Astrocyte of the spinal cord (primary cell): ENCODE measurements at places on chromosomes 1 and 21.
A peak's percentile ranks its signal among the peaks of the same experiment; 100 is the strongest.

GRCh38 chr1:31790140-31790539 is 25.7 kb downstream of the SPOCD1 start:
- no peak for DNase-seq

DNA sequence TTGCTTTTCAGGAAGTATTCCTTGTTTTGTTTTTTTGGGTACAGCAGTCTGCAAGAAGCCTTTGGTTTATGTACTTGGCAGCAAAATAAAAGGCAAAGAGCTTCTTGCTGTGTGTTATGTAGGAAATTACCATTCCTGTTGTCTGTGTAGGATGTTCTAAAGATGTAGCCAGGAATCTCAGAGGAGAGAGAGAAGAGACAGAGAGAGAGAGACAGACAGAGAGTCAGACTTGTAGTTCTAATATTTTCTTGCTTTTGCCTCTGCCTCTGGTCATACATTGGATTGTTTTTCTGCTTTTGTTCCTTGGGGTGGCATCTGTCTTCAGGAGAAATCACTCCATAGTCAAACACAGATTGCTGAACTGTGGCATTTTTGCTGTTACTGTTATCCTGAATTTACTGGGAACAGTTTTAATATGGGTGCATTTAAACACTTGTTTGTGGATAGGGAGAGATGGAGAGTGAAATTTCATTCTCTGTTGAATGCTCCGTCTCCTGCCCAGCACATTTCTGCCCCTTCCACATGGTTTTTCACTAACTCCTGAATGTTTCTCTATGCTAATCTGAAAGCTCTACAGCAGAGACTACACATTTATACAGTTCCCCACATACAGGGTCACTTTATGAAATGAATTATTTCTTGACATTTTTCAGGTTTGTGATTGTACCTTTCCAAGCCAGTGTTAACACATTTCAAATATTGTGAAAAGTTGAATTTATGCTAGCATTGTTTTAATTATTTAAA is 49.8 kb downstream of the POU2F1 start:
- no peak for DNase-seq

DNA sequence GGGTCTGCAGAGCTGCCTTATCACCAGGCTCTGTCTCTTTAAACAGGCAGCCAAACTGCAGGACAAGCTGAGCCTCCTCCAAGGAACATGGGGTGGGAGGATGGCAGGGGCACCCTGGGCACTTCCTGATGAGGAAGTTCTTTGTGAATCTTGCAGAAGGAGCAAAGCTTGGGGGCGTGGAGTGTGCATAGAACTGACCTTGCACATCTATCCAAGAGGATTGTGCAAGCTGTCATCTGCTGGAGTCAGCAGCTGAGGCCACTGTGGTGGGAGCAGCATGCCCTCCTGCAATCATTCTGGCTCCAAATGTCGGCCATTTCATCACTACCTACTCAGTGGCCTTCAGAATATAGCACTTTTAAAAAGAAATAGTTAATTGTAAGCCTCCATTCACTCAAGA is 182.2 kb downstream of the AJAP1 start:
- DNase-seq = no peak

GRCh38 chr1:10836726-10837125 is 40.3 kb upstream of the CASZ1 start:
- no peak for DNase-seq

- DNase-seq = peak; percentile 98
Observed at GRCh38 chr1:66271216-66271903, 262.6 kb upstream of the SGIP1 start.

- DNase-seq = no peak
Observed at GRCh38 chr1:33081554-33082305, 777 bp downstream of the AZIN2 start.

- peak; percentile 98 for DNase-seq
Observed at GRCh38 chr1:112522621-112523020, 13.9 kb downstream of the WNT2B start.

- DNase-seq = peak; percentile 62
Observed at GRCh38 chr21:46066591-46067331, 31.2 kb upstream of the COL6A2 start.

- DNase-seq = no peak
Observed at GRCh38 chr1:150995460-150995859, 11.2 kb downstream of the MINDY1 start.

DNA sequence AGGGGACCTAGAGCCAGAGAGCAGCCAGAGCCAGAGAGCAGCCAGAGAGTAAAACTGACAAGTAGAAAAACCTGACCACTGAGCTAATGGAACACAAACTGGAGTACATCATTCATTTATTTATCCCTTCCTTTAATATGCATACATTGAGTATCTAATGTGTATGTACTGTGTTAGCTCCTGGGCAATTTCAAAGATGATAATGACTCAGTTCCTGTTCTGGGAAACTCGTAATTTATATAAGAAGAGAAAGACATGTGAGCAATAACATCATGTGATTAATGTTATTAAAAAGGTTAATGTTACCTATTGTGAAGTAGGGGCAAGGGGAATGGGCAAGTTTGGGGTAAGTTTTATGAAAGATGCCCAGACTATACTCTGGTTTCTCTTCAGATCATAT is 199.9 kb downstream of the TNR start:
- DNase-seq = no peak

- no peak for DNase-seq
Observed at GRCh38 chr1:33382661-33383415, 48.1 kb downstream of the PHC2 start.

- DNase-seq = no peak
Observed at GRCh38 chr1:154353966-154354365, 28.6 kb downstream of the ATP8B2 start.

- no peak for DNase-seq
Observed at GRCh38 chr1:229111703-229112319, 159.1 kb upstream of the RAB4A start.

- DNase-seq = no peak
Observed at GRCh38 chr1:30936541-30937171, 28.1 kb upstream of the SDC3 start.

GRCh38 chr1:198788561-198789064 is 149.8 kb downstream of the PTPRC start:
- peak; percentile 32 for DNase-seq

DNA sequence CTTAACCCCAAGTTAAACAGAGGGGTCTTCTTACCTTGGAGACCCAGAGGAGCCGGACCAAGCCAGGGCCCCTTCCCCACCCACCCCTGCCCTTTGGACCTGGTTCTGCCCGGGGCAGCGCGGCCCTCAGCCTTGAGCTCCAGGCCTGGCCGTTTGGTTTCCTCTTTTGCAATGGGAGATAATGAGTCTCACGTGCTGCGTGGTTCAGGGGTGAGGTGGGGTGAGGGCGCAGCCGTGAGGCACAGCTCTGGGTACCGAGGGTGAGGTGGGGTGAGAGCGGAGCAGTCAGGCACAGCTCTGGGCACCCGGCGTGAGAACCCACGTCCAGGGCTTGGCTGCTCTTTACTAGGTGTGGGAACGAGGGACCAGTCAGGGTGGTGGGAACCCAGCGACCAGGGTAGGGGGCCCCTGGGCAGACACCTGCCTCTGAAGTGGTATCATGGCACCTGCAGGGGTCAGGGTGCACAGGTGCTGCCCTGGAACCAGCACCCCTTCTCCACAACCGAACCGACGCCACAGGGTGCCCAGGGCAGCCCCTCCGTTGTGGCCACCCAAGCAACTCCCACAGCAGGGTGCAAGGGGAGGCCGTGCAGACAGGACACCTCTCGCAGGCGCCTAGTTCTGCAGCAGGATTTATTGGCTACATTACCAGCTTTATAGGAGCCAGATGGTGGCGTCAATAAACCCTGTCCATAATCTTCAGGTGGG is 182.2 kb downstream of the PRDM16 start:
- no peak for DNase-seq

- DNase-seq = no peak
Observed at GRCh38 chr21:31711745-31712285, 20.1 kb downstream of the SCAF4 start.

DNA sequence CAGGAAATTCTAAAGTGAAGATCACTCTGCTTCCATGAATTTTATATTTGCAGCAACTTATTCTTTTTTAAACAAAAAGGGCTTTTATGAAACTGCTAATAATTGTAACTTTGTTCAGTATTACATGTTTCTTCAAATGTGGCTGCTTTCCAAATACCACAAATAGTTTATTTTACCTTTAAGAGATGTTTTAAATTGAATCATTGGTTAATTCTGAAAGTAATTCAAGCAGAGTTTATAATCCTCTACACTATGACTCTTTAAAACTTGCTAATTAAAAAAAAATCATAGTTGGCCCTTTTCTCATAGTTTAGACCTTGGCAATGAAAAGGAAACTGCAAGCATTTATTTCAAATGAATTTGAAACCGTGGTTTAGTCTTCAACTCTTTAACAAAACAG is 59.6 kb downstream of the SDCCAG8 start:
- DNase-seq = peak; percentile 38

GRCh38 chr1:43172527-43172972 is 420 bp downstream of the CFAP57 start:
- DNase-seq = peak; percentile 85

DNA sequence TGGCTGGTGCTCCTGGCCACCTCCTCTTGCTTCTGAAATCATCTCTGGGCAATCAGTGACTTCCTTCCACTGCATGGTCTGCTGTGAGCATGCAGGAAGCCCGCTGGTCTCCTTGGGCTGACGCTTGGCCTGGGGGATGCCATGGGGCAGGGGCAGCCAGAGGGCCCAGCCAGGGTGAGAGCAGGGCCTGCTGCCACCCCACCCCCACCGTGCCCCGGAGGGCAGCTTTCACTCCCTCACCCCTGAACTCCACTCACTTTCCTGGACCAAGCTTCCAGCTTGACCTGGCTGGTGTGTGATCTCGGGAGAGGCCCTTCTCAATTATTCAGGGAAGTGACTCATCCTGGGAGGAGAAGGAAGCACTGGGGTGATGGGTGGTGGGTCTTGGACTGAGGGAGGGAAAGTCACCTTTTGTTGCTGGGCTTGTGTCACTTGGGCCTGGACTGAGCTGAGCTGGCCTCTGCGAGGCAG is 270.2 kb upstream of the CSF3R start:
- no peak for DNase-seq

DNA sequence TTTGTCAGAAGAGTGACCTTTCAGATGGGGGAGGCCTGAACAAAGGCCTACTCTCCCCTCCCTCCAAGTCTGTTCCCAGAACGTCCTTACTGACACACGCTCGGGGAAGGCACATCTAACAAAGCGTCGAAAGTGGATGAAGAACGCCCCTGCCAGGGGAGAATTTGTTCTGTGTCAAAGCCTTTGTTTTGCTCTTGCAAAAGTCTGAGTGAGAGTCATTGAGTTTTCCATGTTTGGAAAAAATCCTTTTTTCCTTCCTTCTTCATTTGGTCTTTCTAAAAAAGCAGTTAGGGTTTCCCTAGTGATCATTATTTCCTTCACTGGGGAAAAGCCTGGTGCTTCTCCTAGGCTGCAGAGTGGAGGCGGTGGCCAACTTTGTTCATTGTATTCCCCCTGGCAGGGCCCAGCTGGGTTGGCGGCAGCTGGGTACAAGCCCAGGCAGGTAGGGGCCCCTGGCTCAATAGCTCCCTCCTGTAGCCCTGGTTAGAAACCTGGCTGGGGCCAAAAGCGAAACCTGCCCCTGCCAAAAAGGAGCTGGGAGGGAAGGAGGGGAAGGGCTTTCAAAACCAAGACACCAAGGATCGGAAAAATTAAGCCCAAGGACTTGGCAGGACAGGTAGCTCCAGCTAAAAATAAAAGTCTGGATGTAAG is 81.1 kb downstream of the ITPKB start:
- no peak for DNase-seq

GRCh38 chr1:231059566-231060193 is 19.6 kb upstream of the FAM89A start:
- peak; percentile 30 for DNase-seq

DNA sequence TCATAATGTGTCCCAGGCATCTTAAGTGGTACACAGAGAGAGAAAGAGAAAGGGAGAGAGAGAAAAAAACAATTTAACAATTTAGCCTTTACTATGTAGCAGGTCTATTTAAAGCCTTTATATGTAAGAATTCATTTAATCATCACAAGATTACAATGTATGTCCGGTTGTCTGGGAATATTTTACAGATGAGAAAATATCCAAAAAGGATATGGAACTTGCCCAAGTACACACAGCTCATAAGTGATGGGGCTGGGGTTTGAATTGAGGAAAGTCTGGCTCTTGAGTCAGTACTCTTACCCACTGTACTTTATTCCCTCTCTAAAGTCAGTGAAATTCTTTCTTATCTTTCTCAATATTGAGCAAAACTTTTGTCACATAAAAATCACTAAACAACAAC is 104.6 kb downstream of the LYPLAL1 start:
- DNase-seq = no peak

GRCh38 chr1:157490467-157491165 is 61.7 kb downstream of the FCRL5 start:
- peak; percentile 62 for DNase-seq

DNA sequence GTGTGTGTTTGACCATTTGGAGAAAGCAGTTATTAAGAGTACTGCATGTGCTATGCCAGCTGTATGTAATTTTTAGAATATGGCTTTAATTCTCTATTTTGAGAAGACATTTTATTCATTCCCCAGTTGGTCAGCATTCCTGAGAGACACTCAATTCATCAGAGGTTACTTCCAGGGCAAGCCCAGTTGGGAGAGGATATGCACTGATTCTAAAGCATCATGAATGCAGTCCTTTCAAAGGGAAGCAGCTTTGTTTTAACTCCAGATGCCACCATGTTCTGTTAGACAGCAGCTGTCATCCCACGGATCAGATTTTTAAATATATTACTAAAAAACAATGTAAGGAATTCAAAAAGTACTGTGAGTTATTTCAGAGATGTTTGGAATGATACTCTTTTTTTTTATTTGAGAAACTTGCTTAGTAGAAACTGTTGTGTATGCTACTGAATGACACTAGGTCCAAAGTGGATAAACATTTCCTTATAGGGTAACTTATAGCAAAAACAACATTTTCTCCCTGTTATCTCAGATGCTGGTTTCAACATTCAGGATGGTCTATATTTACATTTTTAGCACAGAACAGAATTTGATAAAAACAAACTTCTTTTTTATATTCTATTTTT is 149.5 kb upstream of the B3GALT2 start:
- peak; percentile 71 for DNase-seq

DNA sequence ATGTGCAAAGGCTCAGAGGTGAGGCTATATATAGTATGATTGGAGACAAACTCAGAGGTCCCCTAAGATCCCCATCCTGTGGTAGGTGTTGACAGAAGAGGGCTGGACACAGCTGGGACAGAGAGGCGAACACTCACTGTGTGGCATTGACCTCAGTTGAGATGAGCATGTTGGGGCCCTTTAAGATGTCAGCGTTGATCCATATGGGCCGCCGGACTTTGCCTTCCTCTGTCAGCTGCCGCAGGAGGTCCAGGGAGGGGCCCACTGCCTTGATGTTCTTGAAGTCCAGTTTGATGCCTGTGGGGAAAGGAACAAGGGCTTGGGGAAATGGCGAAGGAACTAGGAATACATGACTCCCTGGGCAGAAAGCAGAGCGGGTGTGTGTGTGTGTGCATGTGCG is 8.8 kb downstream of the FAM151A start:
- no peak for DNase-seq

DNA sequence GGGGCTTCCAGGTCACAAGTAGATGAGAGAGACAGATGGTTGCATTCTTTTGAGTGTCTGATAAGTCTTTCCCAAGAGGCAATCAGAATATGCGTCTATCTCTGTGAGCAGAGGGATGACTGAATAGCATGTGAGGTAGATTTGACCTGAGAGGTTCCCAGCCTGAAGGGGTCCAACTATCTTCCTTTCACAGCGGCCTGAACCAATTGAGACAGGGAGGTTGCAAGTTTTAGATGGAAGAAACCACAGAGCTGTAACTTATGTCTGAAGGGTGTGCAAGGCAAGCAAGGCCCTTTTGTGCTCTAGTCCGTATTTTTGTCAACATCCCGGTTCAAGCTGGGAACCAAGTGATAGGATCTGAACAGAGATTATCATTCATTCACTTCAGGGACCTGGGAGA is 9.9 kb upstream of the RNF187 start:
- no peak for DNase-seq

GRCh38 chr1:32350785-32351398 is 11.4 kb downstream of the FAM229A start:
- DNase-seq = no peak
